Activated CD8-positive, alpha-beta memory T cell treated with anti-CD3 and anti-CD28 coated beads, Interleukin-2, amount 50 U/mL, for 48 hours (primary cell): ENCODE measurements at places on chromosomes 2 and 18.
A peak's percentile ranks its signal among the peaks of the same experiment; 100 is the strongest.

DNA sequence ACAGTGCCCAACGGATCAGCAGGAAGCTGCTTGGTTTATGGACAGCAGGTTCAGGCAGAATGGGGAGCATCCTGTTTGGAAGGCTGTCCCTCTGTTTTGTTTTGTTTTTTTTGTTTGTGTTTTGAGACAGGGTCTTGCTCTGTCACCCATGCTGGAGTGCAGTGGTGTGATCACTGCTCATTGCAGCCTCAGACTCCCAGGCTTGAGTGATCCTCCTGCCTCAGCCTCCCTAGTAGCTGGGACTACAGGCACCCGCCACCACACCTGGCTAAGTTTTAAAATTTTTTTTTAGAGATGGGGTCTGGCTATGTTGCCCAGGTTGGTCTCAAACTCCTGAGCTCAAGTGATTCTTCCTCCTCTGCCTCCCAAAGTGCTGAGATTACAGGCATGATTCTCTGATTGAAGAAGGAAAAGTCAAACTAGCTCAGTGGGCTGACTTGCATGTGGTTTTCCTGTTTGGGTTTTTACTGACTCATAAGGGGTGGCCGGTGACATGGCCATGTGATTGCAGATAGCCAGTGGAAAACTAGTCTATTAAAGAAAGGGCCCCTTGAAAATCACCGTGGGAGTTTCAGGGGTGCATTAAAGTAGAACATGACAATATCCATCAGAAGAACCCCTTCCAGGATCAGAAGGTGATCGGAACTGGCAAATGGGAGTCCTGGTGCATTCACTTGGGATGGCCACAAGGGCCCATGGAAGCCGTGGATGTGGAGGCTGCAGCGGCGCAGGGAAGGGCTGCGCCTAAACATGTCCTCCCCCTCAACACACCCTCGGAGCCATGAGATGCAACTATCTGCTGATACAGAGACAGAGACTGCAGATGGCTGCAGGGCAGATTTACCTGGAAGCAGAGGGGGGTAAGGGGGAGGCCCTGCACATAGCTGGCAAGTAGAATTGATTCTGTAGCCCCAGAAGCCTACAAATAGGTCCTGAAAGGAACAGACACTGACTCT, 26.5 kb downstream of the AQP12B start:
- no peak for DNase-seq

GRCh38 chr2:102063941-102064678, 72.3 kb downstream of the IL1R2 start:
- no peak for DNase-seq

- DNase-seq = no peak
Observed at GRCh38 chr2:112483042-112483473, 1.1 kb downstream of the TTL start.

- peak; percentile 79 for DNase-seq
Observed at GRCh38 chr2:157628477-157629415, at the start of gene ACVR1C. TSS of gene ACVR1C (minus strand) at chr2:157628864. CDS start at chr2:157628644, 220 bp downstream.

DNA sequence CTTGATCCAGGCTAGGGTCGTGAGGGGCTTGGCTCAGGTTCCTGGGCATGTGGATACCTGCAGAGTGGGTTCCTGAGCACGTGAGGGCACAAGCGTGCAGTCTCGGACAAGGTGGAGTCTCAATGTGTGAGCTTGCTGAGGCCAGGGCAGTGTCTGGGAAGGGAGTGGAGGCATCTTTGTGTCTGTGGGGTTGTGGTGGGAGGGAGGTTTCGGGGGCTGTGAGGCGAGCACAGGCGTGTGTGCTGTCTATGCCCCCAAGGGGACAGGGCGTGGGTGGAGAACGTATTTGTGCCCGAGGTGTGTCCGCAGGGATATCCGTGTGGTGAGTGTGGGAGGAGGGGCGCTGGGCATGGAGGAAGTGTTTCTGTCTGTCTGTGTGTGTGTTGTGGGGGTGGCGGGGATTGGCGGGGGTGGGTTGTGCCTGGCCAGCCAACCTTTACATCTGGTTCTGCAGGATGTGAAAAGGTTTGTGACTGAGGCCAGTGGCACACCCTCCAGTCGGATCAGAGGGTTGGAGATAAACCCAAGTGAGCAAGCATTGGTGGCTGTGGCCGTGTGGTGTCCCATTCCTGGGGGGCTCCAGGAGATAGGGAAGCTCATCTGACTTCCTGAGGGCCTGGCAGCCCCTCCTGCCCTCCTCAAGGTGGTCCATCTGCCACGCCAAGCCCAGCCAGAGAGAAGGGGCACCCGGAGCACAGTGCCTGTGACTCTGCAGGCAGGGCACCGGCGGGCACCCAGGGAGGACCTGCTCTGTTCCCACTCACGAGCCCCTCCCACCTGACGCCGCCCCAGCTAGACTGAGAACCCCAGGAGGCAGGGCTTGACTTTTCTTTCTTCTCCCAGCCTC, 57.1 kb downstream of the ZFP36L2 start:
- DNase-seq = no peak

- DNase-seq = no peak
Observed at GRCh38 chr18:23884681-23885375, 129.7 kb upstream of the TTC39C start.

GRCh38 chr18:12520442-12520992, 112.8 kb downstream of the PRELID3A start:
- DNase-seq = no peak

DNA sequence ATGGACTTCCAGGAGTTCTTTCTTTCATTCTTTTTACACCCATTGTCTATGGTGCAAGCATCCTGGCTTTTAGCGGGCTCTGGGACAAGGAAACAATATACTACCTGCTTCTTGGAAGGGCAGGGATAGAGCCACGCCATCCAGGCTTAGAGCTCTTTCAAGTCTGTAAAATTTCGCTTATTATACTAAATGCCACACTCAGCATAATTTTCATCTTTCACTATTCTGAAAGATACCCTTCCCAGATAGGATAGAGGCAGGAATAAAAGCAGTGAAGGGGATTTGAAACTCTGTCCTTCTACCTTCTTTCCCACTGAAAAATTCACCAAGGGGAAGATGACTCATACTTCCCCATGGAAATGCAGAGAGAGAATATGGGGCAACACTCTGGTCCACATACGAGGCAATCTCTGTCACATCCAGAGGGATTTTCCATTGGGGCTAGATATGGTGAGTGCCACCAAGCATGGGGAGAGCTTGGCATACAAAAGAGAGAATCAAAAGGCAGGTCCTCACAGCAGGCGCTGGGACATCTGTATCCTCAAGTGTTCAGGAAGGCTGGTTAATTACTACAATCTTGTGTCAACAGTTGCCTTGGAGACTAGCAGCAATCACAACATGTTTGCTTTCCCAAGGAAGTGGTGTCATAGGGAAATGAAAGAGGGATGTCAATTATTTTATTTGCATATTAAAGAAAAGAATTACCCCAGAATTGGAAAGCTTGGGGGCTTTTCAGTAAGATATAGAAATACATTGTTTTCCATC, 127.6 kb downstream of the TDRD15 start:
- DNase-seq = no peak

GRCh38 chr2:119304847-119305246, 61.8 kb downstream of the C2orf76 start:
- no peak for DNase-seq

- no peak for DNase-seq
Observed at GRCh38 chr2:219777388-219777787, 150.0 kb downstream of the SLC4A3 start.

DNA sequence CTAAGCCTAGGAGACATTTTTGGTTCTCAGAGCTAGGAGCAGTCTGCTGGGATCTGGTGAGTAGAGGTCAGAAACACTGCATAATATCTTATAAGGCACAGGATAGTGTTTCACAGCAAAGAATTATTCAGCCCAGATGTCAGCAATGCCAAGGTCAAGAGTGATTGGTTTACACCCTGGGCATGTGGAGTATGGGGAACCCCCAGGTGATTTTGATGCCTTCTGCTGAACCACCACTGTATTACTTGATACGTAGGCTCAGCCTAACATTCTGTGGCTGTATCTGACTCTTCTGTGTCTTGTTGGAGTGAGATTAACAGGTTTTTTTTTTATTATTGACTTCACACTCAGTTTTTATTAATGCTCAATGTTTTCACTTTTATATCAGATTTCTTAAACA, 6.0 kb downstream of the DDX18 start:
- DNase-seq = no peak

DNA sequence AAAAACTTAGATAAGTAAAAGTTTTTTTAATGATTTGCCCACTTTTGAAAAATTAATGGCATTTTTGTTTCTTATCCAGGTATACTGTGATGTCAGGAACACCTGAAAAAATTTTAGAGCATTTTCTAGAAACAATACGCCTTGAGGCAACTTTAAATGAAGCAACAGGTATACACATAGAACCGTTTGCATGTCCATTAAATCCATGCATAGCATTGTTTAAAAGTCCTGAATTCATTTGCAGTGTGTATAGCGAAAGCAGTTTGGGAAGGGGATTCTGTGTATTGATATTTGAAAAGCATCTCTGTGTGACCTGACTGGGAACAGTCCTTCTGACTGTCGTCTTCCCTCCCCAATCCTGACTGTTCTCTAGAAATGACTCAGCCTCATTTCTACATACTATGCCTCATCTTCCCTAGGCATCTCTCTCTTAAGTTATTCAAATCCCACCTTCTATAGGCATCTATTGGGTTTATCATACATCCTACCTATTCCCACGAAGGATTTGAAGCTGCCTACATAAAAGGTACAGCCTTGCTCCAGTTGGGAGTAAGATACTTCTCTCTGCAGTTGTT, 79.2 kb upstream of the MAP3K20 start:
- no peak for DNase-seq

DNA sequence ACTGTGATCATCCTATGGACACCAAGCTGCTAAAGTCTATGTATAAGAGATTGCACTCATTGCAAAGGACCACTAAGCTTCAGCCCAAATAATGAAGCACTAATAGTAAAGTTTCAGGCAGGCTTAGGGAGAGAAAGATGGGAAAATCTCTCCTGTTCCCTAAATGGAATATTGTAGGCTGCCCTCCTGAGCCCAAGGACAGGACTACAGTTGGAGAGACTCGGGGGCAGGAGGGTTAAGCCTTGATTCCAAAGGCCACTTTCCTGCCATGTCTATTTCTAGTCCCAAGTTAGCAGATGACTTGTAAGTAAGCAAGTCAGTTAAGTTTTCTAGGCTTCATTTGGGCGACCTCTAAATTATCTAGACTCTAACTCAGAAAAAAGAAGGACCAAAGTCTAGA, 9.0 kb downstream of the TMEM247 start:
- no peak for DNase-seq

GRCh38 chr2:88930659-88931058, 239.2 kb downstream of the RPIA start:
- DNase-seq = no peak

- no peak for DNase-seq
Observed at GRCh38 chr2:40256008-40256407, 195.9 kb downstream of the SLC8A1 start.

- no peak for DNase-seq
Observed at GRCh38 chr2:143796051-143796450, 666.8 kb downstream of the ARHGAP15 start.

DNA sequence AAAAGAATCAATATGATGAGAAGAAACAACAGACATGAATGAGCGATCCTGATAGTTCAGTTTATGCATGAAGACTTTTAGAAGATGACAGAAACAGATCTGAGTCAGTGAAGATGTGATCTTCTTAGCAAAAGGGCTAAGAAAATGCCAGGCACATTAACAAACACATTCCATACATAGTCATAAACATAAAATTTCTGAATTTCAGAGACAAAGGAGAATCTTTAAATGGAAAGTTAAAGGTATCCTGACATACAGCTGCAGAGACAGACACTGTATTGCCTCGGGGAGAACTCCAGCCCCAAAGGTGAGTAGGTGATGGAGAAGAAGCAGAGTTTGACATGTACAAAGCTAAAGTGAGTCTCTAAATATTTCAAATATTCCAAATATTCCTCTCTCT, 40.6 kb upstream of the FN1 start:
- no peak for DNase-seq

- DNase-seq = peak; percentile 73
Observed at GRCh38 chr2:85888020-85888683, 638 bp downstream of the ST3GAL5 start.
